ENCODE measurements at places on chromosomes 7 and 10.
A peak's percentile ranks its signal among the peaks of the same experiment; 100 is the strongest.

- no peak for DNase-seq
These were observed 319.7 kb downstream of the HPSE2 start for GRCh38 chr10:98915911-98916310.

- DNase-seq = peak; percentile 51
These were observed 18.8 kb downstream of the ZC3HAV1L start for GRCh38 chr7:139016931-139017511.

DNA sequence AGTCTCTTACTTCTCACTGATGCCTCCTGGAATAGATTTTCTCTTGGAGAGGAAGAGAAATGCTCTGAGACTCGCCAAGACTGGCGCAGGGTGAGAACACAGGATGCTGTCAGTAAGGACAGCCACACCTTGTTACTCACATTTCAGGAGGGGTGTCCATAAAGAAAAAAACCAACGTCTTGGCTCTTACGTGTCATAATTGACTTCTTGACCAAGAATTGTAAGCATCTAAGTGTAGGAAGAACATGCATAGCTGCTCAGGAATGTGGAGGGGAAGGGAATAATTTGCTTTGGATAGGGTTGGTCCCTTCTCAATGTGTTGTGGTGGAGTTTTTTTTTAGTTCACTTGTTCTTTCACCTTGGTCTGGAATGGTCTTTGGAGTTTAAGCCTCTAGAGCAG lies 43.8 kb upstream of the ZNF438 start:
- no peak for DNase-seq

- no peak for DNase-seq
These were observed 1039.7 kb downstream of the NRG3 start for GRCh38 chr10:82914655-82915136.

GRCh38 chr7:38007096-38007495 lies 86.7 kb downstream of the EPDR1 start:
- DNase-seq = no peak

GRCh38 chr7:129367700-129368388 lies 66.4 kb upstream of the STRIP2 start:
- peak; percentile 48 for DNase-seq

- DNase-seq = no peak
These were observed 43.4 kb downstream of the RGS10 start for GRCh38 chr10:119498889-119499676.

GRCh38 chr7:139782932-139783331 lies 5.1 kb upstream of the HIPK2 start:
- DNase-seq = no peak

- DNase-seq = no peak
These were observed 20.9 kb upstream of the CYP3A43 start for GRCh38 chr7:99806839-99807478.

DNA sequence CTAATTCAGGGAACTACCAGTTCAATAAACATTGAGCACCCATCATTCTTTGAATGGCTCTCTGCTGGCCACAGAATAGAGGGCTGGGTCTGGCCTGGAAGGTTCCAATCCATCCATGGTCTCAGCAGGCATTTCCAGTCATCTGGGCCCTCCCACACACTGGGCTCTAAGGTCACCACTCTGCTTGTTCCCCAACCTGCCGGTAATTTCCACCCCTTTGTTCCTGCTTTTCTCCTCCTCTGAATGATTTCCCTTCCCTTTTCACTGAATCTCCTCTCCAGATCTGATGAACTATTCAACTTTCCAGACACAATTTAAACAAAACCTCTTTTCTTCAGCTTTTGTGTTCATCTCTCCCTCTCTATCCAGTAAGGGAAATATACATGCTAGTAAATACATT lies 2.6 kb downstream of the BZW2 start:
- DNase-seq = no peak

GRCh38 chr10:63217120-63217605 lies 84.0 kb downstream of the NRBF2 start:
- no peak for DNase-seq

DNA sequence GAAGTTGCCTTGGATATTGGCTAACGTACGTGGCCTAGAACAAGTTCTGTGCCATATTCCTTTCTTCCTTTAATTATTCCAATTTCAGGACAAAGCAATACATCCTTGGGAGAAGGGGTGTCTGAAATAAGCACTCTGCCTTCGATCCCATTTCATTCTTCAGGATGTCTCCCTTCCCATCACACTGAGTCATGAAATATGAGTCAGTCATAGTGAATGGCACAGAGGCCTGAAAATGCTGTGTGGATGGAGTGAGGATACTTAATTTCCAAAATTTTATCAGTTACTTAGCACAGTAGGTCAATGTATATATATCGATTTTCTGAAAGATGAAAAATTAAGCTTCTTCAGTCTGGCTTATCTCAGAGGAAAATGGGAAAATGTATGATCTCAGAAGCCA lies 19.5 kb downstream of the EVX1 start:
- DNase-seq = no peak

DNA sequence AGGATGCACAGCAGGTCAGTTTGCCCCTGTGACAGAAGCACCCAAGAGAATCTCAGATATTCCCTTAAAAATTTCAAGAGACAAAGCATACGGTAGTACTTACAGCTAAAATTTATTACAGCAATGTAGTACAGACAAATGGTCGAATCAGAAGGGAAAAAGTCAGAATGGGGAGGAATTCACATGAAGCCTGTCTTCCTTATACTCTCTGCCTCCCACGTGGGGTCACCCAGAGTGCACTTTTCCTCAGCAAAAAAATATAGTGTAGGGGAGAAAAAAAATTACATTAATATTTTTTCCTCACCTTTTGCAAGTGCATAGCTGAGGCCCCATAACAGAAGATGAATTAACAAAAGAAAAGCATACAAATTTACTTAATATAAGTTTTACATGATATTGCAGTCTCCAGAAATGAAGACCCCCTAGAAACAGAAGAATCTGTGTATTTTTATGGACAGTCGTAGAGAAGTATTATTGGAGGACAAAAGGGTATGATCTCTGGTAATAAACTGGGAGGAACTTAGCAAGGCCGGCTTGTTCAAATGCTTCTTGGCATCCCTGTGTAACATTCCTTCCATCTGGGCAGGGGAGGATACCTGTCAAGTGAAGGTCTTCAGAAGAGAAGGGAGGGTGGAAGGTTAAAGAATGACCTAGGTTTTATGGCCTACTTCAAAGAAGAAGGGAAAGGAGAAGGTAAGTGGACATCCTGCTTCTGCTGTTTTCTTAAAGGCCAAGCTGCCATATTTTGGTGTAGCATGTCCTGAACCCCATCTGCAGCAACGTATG lies 270.6 kb upstream of the MAGI2 start:
- DNase-seq = no peak

- DNase-seq = no peak
These were observed 127.3 kb downstream of the TRIL start for GRCh38 chr7:28830846-28831245.

DNA sequence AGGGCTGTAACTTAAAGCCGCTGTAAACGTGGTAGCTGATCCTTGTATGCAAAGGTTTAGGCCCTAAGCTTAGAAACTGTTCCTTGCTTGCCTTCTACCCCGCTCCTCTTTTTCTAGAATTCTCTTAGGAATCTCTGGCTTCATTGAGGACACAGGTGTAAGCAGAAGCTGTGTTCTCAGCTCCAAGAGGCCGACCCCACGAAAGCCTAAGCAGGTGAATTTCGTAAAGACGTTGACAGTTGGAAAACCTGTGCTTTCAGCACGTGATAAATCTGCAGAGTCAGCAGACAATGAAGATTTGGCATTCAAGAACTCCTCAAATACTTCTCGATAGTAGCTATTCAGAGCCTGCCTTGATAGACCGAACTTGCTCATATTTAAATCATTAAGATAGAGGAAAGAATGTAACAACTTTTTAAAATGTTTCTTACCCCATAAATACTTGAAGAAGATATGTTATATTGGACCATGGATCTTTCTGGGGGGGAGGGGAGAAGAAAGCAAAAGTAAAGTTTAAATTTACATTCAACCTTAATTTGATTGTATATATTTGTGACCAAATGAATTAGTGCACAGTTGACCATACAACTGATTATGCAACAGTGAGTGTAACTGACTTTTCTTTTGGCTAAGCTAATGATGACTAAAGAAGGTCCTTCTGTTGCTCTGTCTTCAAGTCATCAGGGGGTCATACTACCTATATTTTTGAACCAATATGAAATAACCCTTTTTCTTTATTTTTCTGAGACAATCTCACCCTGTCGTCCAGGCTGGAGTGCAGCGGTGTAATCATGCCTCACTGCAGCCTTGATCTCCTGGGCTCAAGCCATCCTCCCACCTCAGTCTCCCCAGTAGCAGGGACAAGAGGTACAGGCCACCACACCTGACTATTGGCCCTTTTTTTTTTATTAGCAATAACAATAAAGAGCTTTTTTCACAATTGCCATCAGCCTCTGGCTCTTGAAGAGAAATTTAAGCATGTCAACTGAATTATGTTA lies 1.2 kb upstream of the GDI2 start:
- DNase-seq = no peak

- peak; percentile 5 for DNase-seq
These were observed 72.6 kb upstream of the NFKB2 start for GRCh38 chr10:102322914-102323313.

DNA sequence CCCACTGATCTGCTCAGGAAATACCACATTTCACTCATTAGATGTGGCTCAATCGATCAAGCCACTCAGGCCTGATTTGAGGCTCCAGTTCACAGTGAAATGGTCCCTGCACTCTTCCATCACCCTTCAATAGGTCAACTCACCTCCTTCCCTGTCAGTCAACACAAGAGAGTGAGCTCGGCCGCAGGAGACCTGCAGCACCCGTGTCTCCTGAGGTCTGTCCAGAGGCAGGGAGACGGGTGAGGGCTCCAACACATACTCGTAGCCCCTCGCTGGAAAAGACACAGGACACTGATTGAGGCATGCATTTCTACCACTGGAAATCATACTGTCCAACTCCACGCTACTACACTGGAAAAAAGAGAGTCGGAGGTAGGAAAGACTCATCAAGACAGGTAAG lies 7.1 kb downstream of the RCC1L start:
- DNase-seq = no peak

GRCh38 chr10:130924138-130924819 lies 387.2 kb downstream of the TCERG1L start:
- no peak for DNase-seq

GRCh38 chr7:55112056-55112455 lies 93.2 kb downstream of the EGFR start:
- DNase-seq = no peak

- no peak for DNase-seq
These were observed 6.9 kb upstream of the BAG3 start for GRCh38 chr10:119644205-119644814.

DNA sequence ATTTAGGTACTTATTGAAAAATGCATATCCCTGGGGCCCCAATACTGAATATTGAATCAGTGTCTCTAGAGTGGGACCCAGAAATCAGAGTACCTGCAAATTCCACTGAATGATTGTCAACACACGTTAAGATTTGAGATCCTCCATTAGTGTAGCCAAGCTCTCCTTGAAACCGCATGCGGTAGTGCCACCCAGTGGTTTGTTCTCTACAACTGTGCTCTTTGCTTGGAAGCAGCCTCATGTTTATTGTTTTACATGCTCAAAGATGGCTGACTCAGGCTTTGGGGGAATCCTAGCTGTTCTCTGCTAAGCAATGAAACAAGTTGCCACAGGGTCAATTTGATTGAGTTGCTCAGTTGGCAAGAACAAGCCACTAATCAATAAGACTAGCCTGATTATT lies 340.2 kb upstream of the CELF2 start:
- no peak for DNase-seq

- DNase-seq = no peak
These were observed 105.9 kb upstream of the CAV2 start for GRCh38 chr7:116393654-116394053.

DNA sequence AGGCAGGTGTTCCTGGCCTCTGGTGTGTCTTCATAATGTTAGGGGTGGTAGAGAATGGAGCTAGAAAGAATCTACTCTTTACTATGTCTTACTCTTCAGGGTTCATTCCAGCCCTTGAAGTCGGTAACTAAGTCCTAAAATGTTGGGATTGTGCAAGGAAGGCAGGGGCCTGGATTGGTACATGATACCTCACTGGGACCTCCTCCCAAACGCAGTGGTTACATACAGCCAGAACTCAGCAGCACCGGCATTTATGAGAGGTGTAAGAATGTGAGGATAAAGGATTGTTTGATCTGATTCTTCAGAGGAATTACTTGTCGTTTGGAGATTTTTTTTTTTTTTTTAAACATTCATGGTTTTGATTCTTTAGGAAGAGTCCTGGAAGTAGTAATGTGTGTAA lies 6.9 kb downstream of the COMTD1 start:
- no peak for DNase-seq

DNA sequence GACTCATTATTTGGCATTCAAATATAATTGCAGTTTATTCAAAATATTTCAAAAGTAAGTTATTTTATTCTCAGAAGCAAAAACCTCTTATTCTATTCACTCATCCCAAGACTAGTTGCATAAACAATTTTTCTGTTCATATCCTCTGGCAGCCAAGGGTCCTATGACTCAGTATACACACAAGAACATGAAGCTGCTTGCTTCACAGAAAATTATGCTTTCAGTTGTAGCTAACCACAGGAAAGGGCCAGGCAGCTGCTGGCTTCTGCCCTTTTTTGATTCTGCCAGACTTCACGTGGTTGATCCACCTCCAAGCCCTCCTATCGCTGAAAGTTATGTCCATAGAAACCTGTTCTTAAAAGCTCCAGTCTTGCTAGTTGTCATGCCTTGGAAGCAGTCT lies 108.8 kb downstream of the ABCA13 start:
- DNase-seq = no peak

DNA sequence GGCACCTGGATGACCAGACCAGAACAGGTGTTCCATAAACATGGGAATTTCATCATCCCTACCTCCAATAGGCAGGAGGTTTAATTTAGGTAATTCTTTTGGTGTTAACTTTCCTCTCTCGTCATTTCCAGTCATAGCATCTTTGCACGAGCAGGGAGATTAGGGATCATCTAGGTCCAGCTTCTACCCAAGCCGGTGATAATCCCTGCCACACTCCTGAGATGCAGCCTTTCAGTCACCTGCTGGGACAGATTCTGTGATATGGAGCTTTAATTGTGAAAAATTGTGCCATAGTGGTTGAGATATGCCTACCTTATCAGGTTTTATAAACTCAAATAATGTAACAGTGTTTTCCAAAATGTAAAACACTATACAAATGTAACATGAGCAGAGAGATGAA lies 191.8 kb upstream of the AOAH start:
- DNase-seq = no peak

- no peak for DNase-seq
These were observed 50.5 kb upstream of the PRSS58 start for GRCh38 chr7:142308326-142308725.

GRCh38 chr7:85185424-85186082 lies 1.3 kb downstream of the SEMA3D start:
- no peak for DNase-seq

DNA sequence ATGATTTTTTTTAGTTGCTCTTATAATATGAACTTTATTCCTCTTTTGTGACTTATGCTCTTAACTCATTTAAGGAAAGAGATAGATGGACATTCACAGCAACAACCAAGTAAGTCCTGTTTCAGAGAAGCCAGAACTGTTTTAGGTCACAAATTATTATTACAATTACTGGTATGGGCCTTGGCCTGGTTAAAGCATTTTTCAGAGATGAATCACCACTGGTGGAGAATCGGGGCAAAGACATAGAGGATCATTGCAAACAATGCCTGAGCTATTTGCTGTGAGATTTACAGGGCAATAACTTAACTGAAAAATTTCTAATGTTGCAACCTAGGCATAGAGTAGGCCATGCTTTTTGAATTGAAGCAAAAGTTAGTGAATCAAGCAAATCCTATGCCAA lies 138.0 kb upstream of the YAE1 start:
- DNase-seq = no peak

- no peak for DNase-seq
These were observed 56.7 kb upstream of the LRRC18 start for GRCh38 chr10:48996329-48996728.

- no peak for DNase-seq
These were observed 12.1 kb downstream of the ODAD2 start for GRCh38 chr10:27986821-27987220.

Data from activated gamma-delta T cell treated with anti-CD3 and anti-CD28 coated beads, Interleukin-2, amount 50 U/mL, for 16 hours (primary cell).